ENCODE measurements at places on chromosomes 13 and 19.

GRCh38 chr19:13036366-13036976 is 41.2 kb downstream of the NFIX start:
- DNase-seq: no peak

DNA sequence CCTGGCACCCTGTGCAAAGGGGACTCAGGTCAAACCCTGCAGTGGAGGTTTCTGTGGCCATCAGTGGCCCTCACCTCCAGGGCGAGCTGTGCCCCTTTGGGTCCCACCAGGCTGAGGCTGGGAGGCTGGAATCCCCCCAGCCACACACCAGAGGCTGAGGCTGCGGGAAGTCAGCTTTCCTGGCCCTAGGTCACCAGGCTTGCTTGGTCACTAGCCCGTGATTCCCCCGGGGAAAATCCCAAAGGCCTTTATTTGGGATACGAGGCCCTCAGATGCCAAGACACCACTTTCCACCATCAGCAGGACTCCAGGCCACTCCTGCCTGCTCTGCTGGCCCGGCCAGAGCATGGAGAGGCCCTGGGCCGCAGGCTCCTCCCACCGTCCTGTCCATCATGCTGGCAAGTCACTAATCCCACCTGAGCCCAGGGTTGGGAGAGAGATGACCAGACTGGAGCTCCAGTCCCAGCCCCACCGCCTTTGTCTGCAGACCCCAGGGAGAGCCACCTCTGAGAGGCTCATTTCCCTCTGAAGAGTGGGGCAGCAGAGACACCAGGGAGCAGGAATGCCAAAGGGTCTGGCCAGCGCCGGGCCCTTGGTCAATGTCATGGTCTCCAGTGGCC is 4.7 kb downstream of the NKPD1 start:
- DNase-seq: no peak

DNA sequence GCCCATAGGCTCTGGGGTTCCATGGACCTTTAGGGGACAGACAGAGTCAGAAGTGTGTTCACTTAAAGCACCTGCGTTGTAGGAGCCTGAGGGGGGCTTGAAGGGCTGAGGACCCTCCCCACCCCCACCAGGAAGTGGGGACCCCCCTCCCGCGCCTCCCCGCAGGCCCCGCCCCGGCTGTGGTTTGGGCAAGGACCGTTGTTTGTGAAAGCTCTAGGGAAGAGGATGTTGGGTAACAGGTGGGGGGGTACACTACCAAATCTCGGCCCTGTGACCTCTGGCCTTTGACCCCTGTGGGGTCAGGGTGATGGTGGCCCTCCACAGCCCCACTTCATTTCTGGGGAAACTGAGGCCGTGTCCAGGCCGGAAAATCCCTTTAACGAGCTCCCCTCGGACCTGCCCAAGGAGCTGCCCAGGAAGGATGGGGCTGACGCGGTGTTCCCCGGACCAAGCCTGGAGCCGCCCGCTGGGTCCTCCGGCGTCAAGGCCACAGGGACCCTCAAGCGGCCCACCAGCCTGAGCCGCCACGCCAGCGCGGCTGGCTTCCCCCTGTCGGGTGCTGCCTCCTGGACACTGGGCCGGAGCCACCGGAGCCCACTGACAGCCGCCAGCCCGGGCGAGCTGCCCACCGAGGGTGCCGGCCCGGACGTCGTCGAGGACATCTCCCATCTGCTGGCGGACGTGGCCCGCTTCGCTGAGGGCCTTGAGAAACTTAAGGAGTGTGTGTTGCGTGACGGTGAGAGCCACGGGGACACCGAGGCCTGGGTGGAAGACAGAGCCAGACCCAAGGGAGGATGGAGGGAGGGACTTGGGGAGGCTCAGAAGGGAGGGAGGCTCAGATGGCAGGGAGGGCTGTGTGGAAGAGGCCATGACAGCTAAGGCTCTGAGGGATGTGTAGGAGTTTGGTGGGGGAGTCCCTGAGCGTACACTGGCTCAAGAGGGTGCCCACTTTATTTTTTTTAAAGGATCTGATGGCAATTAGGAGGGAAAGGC is 1.3 kb downstream of the ARHGAP45 start:
- DNase-seq: no peak

- peak; percentile 100 for DNase-seq
These were observed 1.4 kb downstream of the PEG3 start for GRCh38 chr19:56838909-56839651.

DNA sequence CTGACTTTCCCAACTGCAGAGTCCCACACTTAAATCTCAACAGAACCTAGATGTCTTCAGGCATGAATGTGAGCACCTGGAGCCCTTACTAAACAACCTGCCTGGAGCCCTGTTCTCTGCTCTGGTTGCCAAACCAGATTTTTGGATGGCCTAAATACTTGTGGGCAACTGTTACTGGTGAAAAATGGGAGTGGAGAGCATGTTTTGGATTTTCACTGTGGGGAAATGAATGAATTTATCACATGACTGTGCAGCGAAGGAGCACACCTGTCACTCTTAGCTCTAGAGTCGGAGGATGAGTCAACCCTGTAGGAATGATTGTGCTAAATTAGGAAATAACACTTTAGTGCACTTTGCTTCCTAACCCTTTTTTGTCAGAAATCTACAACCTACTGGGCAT is 30.3 kb downstream of the SHISA2 start:
- DNase-seq: no peak

- DNase-seq: no peak
These were observed 870.2 kb downstream of the EFNB2 start for GRCh38 chr13:105665284-105665683.

- no peak for DNase-seq
These were observed 50.8 kb downstream of the MBD3L2B start for GRCh38 chr19:6970443-6970842.

Measured in NCI-H2227 treated with DMSO at 0.1 percent for 48 hours (cell line).